Foreskin keratinocyte (primary cell): ENCODE measurements at places on chromosomes 5 and 9.

GRCh38 chr9:15349892-15350761 lies 43.1 kb upstream of the TTC39B start:
- DNase-seq: peak; percentile 42

- DNase-seq: no peak
Observed at GRCh38 chr9:87158765-87159164, 211.5 kb upstream of the GAS1 start.

DNA sequence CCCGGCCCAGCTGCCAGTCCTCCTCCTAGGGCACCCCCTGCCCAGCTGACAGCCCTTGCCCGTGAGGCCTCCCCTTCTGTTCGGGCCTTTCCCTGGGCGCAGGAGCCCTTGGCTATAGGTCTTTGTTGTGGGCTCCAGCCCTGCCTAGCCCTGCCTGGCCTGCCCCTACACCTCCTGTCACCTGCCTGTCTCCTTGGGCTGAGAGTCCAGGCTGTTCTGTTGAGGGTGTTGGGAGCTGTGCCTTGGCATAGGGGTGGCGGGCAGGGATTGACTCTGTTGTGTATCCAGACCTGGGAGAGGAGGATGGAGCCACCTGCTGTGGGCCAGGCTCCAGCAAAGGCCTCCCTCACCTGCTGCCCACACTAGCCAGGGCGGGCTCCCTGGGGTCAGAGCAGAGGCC lies 11.6 kb downstream of the FCN2 start:
- no peak for DNase-seq

GRCh38 chr5:72407541-72407940 lies 87.4 kb downstream of the PTCD2 start:
- DNase-seq: no peak

- no peak for DNase-seq
Observed at GRCh38 chr9:108710424-108710823, 145.4 kb downstream of the ACTL7B start.

DNA sequence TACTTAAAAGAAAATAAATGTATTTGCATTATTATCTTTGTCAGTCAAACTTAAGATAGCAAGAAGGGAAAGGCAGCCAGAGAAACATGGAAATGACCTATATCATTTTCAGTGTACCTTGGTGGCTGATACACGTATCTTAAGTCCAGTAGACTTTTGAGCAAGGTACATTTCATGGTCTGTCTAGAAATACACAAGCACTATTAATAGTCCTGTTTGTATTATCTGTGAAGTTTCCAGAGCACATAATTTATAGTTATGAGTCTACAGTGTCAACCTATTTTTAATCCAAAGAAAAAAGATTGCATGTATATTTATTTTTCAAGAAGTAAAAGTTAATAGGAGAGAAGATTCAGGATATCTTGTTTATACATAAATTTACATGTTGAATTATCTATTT lies 95.7 kb downstream of the IZUMO3 start:
- no peak for DNase-seq

DNA sequence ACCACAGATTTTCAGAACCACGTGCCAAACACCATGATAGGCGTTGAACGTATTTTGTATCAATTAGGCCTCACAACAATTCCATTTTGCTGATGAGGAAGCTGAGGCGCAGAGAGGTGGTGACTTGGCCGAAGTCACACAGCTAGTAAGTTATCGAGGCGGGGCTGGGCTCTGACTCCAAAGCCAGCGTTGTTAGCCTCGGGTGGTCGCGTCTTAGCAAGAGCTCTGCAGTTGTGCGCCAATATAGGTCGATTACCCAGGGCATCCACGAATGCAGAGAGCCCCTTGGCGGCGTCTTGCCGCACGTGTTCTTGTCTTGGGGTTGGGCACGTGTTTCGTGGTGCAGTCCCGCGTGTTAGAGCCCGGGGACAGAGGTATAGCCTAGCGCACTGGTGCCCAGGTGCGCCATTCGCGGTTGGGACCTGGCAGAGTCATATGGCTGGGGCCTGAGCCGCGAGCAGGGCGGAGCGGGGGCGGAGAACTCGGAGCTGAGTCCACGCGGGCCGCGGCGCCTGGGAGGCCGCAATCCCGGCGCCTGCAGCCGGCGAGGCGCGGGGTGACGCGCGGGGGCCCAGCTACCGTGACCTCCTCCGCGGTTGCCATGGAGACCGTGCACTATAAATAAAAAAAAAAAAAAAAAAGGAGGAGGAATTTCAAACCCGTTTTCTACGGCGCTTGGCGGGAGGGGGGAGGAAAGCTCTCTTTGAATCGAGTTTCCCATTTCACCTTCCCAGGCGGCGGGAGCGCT lies 62.3 kb downstream of the CXXC5 start:
- no peak for DNase-seq

GRCh38 chr5:163626904-163627434 lies 121.5 kb downstream of the MAT2B start:
- no peak for DNase-seq

DNA sequence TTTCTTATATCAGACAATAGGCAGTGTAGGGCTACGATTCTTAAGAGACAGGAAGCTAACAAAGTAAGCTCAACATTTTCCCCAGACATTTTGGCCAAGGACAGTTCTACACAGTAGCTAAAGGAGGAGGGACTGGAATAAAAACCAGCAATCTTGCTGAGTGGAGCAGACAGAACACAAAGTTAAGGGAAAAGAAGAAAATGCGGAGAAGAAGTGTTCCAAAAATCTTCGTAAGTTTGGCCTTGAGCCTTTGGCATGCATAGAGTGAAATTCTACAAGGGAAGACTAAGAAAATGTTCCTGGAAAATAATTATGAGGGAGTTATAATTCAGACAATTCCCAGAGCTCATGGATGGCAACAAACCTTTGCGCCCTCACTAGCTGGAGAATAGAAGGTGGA lies 748.0 kb upstream of the CTNND2 start:
- DNase-seq: no peak

DNA sequence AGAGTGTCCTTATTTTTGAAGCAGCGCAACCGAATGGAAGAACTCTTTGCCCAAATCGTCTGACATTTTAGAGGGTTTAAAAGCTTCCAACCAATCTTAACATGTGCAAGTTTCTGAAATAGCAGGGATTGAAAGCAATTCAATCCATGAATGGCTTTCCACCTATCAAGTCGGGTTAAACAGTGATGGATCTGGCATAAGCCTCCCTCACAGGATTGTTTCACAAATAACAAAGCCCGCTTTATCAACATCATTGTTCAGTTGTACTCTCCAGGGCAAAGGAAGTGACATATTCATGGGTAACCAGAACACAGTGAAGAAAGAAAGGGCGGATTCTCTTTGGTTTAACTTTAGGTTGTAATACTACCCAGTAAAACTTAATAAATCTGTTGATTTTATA lies 497.3 kb downstream of the MTRR start:
- no peak for DNase-seq

GRCh38 chr5:128775558-128775957 lies 189.7 kb upstream of the SLC27A6 start:
- no peak for DNase-seq

- no peak for DNase-seq
Observed at GRCh38 chr5:102747386-102748166, 7.5 kb upstream of the PAM start.

DNA sequence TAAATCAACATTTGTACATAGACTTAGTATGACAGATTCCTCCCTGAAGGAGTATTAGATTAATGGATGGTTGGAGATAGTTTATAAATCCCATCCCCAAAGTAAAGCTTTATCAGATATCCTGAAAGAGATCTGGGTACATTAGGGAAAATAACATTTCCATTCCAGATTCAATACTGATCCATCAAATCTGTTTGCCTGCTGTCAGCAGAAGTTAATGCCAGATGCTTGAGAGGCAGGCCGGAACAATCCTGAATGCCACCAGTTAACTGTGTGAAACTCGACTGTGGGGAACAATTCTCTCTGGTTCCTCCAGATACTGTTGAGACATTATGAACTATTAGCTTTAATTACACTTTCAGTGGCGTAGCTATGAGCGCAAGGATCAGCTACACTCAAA lies 1166.8 kb downstream of the MAT2B start:
- DNase-seq: no peak

- no peak for DNase-seq
Observed at GRCh38 chr9:73565026-73565425, 413.4 kb downstream of the ANXA1 start.

DNA sequence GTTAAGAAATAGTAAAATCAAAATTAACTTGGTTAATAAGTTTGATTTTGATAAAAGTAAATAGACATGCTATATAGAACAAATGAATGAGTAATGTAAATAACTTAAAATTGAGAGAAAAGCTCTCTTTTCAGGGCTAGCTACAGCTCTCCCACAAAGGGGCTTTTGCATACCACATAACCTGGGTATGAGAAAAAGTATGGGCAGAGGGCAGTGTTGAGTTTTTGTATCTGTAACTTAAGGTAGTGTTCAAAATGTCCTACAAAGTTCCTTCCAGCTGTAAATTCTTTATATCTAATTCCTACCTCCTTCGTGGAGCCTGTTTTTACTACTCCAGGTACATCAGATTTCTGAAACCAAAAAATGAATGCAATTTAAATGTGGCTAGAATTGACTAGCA lies 18.9 kb upstream of the TTC33 start:
- no peak for DNase-seq

DNA sequence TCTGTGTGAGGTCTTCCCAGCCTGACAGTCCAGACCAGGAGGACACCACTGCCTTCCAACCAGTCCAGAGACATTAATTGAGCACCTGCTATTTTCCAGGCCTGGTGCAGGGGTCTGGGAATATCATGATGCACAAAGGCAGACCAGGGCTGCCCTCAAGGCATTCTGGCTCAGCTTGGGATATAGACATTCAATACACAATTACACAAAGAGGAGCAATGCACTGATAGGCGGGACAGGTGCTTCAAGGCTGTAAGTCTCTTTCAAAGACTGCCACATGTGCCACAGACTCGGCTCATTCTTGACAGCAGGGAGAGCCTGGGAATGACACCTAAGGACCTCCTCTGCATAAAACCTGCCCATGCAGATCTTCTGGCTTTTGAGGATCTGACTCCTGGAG lies 158.6 kb downstream of the C5orf15 start:
- no peak for DNase-seq

- no peak for DNase-seq
Observed at GRCh38 chr9:20658677-20659473, 25.2 kb upstream of the FOCAD start.

- no peak for DNase-seq
Observed at GRCh38 chr5:145628525-145628924, 206.6 kb downstream of the PRELID2 start.

DNA sequence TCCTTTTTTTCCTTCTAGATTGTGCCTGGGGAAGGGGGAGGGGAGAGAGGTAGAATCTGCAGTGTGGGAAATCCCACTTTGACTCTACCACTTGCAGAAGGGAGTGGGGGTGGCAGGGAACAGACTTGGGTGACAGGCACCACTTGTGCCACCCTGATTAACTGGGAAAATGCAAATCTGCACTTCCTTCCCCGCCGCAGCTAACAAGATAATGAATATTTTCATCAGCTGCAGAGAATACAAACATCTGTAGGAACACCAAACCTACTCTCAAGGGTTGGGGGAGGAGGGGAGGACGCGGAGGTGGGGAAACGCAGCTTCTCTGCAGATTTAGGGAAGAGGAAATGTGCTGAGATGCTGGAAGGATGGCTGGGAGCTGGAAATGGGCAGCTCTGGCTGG lies 73.5 kb downstream of the TRIM32 start:
- no peak for DNase-seq

GRCh38 chr5:100796851-100797250 lies 106.2 kb downstream of the ST8SIA4 start:
- DNase-seq: peak; percentile 43

- peak; percentile 51 for DNase-seq
Observed at GRCh38 chr5:71907001-71907588, 188.0 kb downstream of the CARTPT start.

DNA sequence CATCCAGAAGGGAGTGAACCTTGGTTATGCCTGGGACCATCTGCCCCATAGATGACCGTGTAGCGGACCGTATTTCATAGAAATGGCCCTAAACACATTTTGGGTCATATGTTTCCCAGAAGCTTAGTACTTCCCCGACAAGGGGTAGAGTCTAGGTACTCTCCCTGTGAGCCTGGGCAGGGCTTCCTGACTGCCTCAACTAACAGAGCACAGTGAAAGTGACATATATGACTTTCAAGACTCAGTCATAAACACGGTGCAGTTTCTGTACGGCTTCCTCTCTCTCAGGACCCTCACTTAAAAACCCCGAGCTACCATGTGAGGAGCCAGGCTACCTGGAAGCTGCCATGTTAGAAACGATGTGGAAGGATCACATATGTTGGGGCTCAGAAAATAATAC lies 20.9 kb downstream of the C9orf57 start:
- DNase-seq: no peak

DNA sequence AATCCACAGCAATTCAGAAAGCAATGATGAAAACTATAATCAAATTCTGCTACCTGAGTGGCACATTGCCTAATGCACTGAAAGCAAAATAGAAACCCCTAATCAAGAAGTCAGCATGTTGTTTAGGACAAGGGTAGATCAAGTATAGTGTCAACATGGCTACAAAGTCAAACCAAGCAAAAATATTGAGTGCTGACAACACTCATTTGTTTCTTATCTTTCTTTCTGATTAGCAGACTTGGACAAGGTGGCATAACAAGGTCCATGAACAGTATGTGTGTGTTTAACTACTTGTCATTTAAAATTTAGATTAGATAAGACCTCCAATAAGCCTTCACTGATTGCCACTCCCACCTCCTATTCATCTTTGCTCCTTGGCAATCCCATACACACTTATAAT lies 332.4 kb downstream of the KIAA0825 start:
- no peak for DNase-seq

DNA sequence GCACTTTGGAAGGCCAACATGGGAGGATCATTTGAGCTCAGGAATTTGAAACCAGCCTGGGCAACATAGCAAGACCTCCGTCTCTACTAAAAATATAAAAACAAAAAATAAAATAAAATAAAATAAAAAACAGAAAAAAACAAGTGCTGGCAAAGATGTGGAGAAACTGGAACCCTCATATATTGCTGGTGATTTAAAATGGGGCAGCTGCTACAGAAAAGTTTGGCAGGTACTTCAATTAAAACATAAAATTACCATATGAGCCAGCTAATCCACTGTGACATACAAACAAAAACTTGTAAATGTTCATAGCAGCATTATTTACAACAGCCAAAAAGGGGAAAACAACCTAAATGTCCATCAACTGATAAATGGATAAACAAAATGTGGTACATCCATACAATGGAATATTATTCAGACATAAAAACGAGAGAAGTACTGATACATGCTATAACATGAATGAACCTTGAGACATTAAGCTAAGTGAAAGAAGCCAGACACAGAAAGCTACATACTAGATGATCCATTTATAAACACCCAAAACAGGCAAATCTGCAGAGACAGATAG lies 42.7 kb downstream of the PFDN1 start:
- no peak for DNase-seq

DNA sequence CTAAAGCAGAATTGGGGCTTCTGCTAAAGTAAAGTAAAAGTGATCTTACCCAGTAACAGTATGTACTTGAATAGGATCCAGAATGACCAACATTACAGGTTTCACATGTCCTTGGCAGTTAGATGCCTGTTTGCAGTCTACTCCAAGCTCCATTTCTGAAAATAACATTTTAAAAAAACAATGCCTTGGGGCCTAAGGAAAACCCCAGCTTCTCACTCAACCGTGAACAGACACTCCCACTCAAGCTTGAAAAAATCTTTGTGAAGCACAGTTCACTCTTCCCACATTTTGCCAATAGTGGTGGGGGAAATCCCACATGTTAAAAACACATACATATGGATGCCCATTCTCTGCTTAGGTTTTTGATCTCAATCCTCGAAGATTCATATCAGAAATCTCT lies 304.1 kb downstream of the ARRDC3 start:
- no peak for DNase-seq

GRCh38 chr5:61933787-61934626 lies 372.0 kb upstream of the KIF2A start:
- no peak for DNase-seq
